Right lobe of liver (tissue), 6 donors: ENCODE measurements at places on chromosomes 7 and 10. TPM values are rescaled to one million over a fixed set of nuclear protein-coding genes. Genes with fewer than 3 reads are reported as not detected.

Gene LRRC17
- 1.8 TPM for total RNA-seq

Gene KCNH2
- total RNA-seq, result 0.18 TPM

Gene SPDYE11
- total RNA-seq, result not detected

Gene OIT3
- 24.4 TPM for total RNA-seq

Gene BAMBI
- 8.7 TPM for total RNA-seq

Gene CALHM1
- not detected for total RNA-seq

Gene SNX10
- total RNA-seq, result 26.4 TPM

Gene ZNF503
- total RNA-seq, result 7.1 TPM

Gene ACTL6B
- total RNA-seq, result not detected

DNA sequence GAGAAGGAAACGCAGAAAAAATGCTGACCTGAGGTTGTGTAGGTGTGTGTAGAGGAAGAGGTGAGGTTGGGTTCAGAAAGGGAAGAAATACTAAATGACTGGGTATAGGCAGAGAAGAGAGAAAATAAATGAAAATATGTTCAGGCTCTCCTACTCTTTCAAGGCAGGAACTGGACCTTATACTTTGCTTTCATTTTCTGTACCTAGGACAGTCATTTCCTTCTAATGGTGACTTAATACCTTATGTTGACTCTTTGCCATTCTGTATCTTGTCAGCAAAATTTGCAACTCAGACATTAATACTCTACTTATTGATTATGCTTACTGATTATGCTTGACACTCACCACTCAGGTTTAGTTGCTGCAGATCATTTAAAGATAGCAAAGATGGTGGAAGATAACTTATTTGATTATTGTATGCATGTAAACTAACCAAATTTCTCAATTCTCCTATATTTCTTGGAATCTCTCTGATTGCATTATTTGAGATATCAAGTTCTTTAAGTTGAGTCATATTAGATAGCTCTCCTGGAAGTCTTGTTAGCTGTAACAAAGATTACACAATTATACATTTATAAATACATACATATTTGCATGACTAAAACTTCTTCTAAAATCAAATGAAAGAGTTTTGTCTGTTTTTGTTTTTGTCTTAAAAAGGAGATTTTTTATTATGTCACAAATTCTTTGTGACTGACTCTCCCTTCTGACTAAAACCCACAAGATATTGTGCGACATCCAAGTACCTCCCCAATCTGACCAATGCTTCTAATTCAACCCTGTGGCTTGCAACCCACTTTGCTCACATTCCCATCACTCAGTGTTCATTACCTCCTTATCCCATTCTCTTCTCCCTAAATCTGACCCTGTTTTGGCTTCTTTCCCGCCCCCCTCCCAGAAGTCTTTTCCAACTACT lies 20.0 kb downstream of the LRRD1 start:
- no peak for DNase-seq

GRCh38 chr10:62851442-62851841 lies 35.3 kb upstream of the EGR2 start:
- no peak for DNase-seq

GRCh38 chr10:37733822-37734221 lies 123.6 kb downstream of the ZNF248 start:
- DNase-seq, result no peak

- DNase-seq, result no peak
Observed at GRCh38 chr7:74449809-74450397, 3.8 kb upstream of the GTF2IRD1 start.

DNA sequence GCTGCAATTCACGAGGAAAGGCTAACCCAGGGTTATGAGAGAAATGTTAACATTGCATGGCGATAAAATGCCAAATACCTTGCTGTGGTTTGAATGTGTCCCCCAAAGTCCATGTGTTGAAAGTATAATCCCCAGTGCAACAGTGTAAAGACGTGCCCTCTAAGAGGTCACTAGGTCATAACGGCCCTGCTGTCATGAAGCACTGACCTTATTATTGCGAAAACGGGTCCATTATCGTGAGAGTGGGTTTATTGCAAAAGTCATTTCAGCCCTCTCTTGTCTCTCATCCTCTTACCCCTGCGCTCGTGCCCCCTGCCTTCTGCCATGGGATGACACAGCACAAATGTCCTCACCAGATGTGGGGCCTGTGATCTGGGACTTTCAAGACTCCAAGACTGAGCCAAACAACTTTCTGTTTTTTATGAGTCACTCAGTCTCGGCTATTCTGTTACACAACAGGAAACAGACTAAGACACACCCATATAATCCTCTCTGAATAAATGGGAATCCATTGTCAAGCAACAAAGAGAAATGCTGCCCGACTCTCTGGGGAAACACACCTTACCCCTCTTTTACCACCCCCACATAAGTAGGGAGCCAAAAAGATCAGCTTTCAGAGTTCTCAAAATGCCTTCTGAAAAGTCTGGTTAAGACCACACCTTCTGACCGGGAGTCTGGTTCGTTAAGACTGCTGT lies 73.1 kb upstream of the UCN3 start:
- DNase-seq, result no peak

DNA sequence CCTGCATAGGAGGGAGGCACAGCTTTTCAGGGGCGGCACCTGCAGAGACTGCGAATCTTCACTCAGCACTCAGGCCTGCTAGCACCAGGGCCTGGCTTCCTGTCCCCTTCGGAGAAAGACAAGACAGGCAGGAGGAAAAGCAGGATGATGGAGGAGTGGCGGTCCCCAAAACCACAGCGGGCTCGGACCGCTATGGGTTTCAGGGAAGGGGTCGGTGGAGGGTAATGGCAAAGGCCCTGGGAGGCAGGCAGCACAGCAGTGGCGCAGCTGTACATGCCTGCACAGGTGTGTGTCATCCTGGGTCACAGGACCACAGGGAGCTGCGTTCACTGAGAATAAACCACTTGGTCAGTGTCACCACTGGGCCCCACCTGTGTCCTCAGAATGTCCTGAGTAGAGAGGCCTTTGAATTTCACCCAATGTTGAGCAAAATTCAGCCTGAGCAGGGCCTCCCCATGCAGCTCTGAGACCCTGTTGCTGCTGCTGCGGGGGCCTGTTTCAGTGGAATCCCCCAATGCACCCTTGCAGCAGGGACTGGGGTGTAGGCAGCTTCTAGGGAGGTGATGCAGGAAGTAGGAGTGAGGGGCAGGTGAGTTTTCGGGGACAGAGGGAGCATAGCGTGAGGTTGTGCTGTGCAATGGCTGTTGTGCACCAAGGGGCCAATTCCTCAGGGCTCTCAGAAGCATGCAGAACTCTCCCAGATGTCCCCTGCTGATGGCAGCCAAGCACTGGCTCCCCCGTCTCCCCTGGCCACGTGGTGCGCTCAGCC lies 90.6 kb upstream of the PPP2R2D start:
- DNase-seq, result peak; percentile 25

DNA sequence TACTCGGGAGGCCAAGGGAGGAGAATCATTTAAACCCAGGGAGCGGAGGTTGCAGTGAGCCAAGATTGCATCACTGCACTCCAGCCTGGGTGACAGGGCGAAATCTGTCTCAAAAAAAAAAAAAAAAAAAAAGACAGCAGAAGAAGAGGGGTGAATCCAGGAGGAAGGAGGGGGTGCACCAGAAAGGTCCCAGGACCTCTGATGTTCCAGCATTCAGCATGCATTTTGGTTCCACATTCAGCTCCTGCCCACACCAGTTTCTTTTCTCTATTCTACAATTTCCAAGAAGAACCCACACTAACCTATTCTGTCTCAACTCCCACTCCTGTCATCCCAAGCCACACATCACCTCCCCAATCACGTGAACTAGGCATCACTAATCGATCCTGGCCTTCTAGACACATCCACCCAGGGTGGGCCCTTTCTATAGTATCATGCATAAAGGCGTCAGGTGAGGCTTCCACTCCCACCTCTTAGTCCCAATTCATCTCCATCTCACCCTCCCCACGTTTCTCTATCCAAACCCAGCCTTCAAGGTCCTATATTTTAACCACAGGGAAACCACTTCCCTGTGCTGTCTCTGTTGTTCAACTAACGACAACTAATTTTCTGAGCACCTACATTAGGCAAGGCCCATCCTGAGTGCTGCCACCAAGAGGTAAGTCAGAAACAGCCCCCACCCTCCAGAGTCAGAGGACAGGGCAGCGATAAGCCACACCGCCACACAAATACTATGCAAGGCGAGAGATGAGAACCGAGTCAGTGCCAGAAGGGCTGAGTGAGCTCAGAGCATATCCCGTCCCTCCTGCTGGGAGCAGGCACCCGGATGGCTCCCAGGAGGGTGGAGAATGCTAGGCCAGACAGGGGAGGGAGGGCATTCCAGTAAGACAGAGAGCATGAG lies 2.2 kb downstream of the ANXA11 start:
- peak; percentile 70 for DNase-seq

- no peak for DNase-seq
Observed at GRCh38 chr7:7992506-7992905, 23.9 kb downstream of the GLCCI1 start.

GRCh38 chr7:30726296-30727006 lies 25.5 kb upstream of the INMT start:
- DNase-seq, result no peak

GRCh38 chr10:103562383-103562782 lies 68.9 kb downstream of the NEURL1 start:
- no peak for DNase-seq

GRCh38 chr7:134254311-134254710 lies 62.4 kb downstream of the SLC35B4 start:
- DNase-seq, result no peak

- no peak for DNase-seq
Observed at GRCh38 chr10:76229341-76229740, 797.9 kb downstream of the LRMDA start.

GRCh38 chr10:7788639-7789286 lies 786 bp downstream of the ATP5F1C start:
- DNase-seq, result peak; percentile 47

GRCh38 chr10:112539340-112539739 lies 92.3 kb downstream of the VTI1A start:
- DNase-seq, result no peak

- DNase-seq, result no peak
Observed at GRCh38 chr7:19390795-19391194, 245.6 kb upstream of the FERD3L start.

DNA sequence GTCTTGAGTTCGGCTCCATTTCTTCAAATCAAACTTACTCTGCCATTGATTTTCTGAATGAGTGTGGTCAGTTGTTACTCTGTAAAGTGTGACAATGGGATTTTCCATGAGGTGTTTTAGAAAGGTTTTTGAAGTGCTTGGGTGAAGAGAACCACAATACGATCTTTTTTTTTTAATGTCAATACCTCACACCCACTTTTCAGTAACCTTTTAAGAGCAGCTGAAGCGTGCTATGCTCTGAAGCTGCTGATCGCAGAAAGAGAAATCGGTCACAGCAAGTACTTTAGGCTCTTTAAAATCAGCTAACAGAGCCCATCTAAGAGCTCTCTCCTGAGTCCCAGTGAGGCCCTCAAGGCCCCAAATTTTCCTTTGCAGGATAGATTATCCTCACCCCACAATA lies 34.4 kb upstream of the YAE1 start:
- DNase-seq, result no peak

GRCh38 chr7:66169616-66170015 lies 35.5 kb upstream of the TPST1 start:
- DNase-seq, result no peak
